Karpas-422 (cell line): ENCODE measurements at places on chromosomes 5 and 9.
A peak's percentile ranks its signal among the peaks of the same experiment; 100 is the strongest.

DNA sequence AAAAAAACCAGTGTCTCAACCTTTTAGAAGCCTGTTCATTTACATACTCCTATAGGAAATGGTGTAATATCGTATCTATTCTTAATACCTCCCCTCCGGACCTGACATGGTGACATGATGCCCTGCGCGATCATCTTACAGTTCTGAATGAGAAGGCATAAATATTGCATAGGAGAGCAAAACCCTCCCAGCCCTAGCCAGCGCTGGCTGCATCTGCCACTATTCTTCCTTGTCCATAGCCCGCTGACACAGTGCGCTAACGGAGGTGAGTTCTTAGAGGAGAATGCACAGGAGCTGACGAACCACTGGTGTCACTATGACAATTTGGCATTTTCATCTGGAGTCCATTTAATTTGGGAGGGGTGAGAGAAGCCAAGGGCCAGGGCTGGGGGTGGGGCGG is 290.1 kb downstream of the EFNA5 start:
- H3K27me3 ChIP-seq, result no peaks in the 10 kb centered on the region
- H3K27ac ChIP-seq, result no peak overlapping the region
- no peak for DNase-seq
- H3K36me3 ChIP-seq, result no peaks in the 10 kb centered on the region

DNA sequence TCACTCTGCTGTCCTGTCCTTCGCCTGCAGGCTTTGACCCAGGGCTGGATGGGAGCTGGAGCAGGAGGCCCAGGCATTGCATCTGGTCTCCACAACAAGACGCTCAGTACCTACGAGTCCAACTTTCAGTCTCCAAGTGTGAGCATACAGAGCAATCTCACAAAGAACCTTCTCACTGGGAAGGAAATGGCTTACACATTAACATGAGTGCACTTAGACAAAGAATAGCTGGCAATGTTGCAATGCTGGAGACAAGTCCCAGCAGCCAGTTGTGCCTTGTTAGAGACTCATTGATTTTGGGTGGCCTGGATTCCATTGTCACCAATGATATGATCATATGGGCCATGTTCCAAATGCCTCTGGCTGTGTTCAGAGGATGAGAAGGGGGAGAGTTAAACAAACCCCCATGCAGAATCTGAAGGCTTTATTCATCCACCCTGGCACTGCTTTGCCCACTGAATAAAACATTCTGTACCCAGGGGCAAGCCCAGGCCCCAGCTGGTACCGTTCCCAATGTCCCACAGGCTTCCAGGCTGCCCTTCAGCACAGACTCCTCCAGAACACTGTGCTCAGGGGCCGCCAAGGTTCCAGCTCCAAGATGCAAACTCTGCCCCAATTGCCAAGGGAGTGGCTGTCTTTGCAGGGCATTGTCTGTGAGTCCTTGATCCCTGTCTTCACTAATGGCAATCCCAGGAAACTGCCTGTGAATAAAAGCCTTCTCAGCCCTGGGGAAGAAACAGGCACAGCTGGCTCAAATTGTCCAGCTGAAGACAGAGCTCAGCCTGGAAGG is 185.5 kb downstream of the HSD17B3 start:
- H3K4me3 ChIP-seq, result no peak overlapping the region
- H3K4me1 ChIP-seq, result no peaks in the 10 kb centered on the region
- H3K27ac ChIP-seq, result no peak overlapping the region
- H3K36me3 ChIP-seq, result no peaks in the 10 kb centered on the region

GRCh38 chr9:124309667-124310084 is 51.9 kb downstream of the NEK6 start:
- 0 out of 2 replicates have a peak, but pooled peaks cover 3% of the 10 kb centered on the region for H3K4me1 ChIP-seq
- no peak overlapping the region for H3K4me3 ChIP-seq
- DNase-seq, result no peak
- peaks cover 20% of the 10 kb centered on the region for H3K36me3 ChIP-seq

GRCh38 chr9:113177251-113177650 is 26.4 kb downstream of the SLC31A2 start:
- H3K4me3 ChIP-seq, result no peak overlapping the region
- no peaks in the 10 kb centered on the region for H3K4me1 ChIP-seq
- DNase-seq, result no peak
- peaks cover 81% of the 10 kb centered on the region for H3K36me3 ChIP-seq

DNA sequence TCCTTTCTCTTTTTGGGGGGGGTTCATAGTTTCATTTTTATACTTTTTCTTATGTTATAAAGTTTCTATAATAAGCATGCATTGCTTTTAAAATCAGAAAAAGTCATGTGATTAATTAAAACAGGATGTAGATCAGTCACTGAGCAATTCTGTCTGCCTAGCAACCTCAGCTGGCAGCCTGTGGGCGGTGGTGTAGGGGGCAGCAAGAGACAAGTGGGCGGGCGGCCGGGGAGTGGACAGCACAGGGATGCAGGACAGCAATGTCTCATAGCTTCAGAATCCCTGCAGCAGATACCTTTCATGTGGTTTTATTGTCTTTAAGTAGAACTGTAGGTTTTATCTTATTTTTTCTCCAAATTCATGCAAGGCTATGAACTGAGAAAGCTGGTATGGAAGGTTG is 101.9 kb upstream of the S1PR3 start:
- H3K36me3 ChIP-seq, result no peaks in the 10 kb centered on the region
- no peak overlapping the region for H3K27ac ChIP-seq
- H3K4me3 ChIP-seq, result no peak overlapping the region
- no peaks in the 10 kb centered on the region for H3K27me3 ChIP-seq
- DNase-seq, result no peak

DNA sequence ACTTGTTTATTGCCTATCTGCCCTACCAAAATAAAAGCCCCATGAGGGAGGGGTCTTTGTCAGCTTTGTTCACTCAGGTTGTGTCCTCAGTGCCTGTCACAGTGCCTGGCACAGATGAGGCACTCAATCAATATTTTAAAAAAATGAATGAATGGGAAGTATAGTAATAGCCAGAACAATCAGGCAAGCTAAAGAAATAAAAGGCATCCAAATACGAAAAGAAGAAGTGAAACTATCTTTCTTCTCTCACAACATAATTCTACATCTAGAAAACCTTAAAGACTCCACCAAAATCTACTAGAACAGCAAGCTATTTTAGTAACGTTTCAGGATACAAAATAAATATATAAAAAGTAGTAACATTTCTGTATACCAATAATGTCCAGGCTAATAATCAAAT is 37.8 kb upstream of the C5orf63 start:
- DNase-seq, result no peak
- H3K36me3 ChIP-seq, result no peaks in the 10 kb centered on the region
- H3K4me3 ChIP-seq, result no peak overlapping the region
- H3K27ac ChIP-seq, result no peak overlapping the region

GRCh38 chr5:39486361-39486760 is 61.6 kb upstream of the DAB2 start:
- DNase-seq, result peak; percentile 32
- no peak overlapping the region for H3K4me3 ChIP-seq
- H3K27me3 ChIP-seq, result no peaks in the 10 kb centered on the region
- no peak overlapping the region for H3K27ac ChIP-seq
